ENCODE measurements at places on chromosomes 7 and 10.

DNA sequence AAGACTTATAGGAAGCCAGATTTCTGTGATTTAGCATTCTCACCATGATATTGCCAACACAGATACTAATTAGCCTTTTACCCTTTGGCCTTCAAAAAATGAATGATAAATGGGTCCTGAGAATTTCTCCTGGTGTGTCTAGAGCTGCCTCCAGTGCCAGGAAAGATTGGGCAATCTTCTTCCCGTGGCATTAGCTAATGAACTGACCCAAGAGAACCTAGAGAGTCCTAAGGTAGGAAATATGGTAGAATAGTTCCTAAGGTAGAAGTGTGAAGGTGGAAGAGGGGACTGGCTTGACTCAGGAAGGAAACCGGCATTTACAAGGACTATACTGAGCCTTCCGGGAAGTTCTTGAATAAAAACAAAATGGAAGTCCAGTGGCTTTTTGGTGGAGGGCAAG is 133.1 kb downstream of the GFRA1 start:
- DNase-seq = no peak

DNA sequence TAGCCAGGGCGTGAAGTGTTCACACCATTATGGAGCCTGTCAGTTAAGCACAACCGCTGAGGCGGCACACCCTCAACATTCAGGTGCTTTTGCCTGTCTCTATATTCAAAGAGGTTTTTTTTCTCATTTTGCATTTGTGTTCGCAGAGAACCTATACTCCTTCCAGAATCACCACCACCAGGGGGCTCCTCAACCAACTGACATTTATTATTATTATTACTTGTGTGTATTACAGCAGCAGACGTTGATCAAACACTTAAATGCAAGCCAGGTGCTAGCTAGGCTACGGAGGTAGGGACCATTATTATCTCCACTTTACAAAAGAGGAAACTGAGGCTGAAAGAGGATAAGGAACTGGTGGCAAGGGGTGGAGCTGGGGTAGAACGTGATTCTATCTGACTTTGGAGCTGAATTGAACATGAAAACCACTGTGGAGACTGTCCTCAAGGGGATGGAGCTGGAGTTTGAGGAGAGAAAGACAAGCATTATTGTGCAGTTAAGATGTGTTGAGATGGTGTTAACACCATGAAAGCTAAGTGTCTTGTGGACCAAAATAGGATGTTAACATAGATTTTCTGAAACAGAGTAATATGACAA is 133.8 kb upstream of the PLXNA4 start:
- no peak for DNase-seq

GRCh38 chr10:32882076-32882475 is 76.0 kb downstream of the ITGB1 start:
- DNase-seq = no peak

- no peak for DNase-seq
These were observed 159.5 kb upstream of the RHEB start for GRCh38 chr7:151679071-151679708.

DNA sequence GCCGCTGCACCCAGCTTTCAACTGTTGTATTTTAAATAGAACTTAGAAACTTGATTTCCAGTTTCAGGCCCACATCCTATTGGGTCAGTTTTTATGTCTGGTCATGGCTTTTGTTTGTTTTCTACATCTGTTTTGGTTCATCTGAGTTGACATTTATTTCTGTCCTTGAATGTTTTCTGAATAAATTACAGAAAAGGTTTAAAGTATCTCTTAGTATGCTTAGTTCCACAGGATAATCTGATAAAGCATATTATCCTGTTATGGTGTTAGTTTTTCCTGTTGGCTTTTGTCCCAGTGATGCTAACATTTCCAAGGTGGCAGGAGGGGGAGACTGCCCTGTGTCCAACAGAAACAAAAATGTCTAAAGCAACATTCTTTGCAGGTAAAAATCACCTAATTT is 733.2 kb downstream of the INHBA start:
- no peak for DNase-seq

DNA sequence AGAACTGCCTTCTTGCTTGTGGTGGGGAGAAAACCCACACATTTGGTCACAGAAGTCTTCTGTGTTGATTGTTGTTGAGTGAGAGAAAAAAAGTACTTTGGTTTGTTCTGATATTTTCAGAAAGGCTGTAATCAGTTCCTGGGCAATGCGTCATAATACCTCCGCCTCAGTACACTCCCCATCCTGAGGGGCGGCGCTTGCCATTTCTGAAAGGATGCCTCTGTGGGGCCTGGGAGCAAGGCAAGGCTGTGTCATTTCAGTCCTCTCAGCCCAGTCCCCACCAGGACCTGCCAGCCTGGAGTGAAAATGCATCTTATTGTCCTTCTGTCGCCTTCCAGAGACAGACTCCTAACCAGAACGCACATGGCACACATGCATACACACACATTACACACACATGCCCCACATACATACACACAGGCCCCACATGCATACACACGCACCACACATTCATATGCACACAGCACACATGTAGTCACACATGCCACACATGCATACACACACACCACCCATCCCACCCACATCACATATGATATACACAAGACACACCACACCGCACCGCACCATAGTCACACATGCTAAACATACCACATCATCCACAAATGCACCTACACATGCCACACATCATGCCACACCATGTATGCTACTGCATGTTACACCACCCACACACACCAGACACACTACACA is 90.0 kb downstream of the CXCL12 start:
- DNase-seq = no peak

DNA sequence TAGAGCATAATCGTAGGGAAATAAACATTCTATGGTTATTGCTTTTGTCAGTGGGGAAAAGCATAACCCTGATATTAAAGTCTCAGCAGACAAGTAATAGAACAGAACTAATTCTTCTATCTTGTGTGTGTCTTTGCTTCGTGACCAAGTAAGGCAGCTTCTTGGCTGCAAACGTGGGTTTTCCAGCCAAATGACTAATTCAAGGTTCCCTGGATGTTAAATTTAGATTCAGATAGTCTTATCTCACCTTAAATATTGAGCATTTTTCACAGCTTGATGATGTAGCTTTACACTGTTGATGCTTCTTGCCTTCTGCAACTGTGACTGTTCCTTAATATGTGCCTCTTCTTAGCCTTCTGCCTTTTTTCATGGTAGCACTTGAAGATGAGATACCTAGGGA is 113.0 kb downstream of the EXOC4 start:
- DNase-seq = no peak

- DNase-seq = no peak
These were observed 4.8 kb downstream of the NHLRC2 start for GRCh38 chr10:113859261-113859660.

- no peak for DNase-seq
These were observed 233.3 kb upstream of the NFE2L3 start for GRCh38 chr7:25918731-25919130.

- DNase-seq = no peak
These were observed 8.5 kb downstream of the OR2A7 start for GRCh38 chr7:144256112-144256511.

GRCh38 chr10:96960872-96961271 is 128.8 kb downstream of the LCOR start:
- no peak for DNase-seq

DNA sequence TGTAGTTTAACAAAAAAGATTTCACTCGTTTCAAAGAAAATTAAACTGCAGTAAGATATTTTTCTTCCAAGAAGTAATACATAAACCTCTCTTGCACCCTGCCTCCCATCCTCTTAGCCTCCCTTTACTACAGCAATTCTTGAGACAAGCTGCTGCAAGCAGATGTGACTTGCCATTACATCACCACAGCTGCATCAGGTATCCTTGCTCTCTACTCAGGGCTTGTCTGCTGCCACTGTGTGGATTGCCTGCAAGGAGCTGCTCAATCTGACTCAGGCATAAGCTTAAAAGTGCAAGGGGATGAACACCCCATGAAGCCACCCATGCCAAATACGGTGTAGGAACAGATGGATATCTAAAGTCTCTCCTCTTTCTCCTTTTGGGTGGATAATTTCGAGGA is 609.9 kb downstream of the DNAJB9 start:
- DNase-seq = no peak

DNA sequence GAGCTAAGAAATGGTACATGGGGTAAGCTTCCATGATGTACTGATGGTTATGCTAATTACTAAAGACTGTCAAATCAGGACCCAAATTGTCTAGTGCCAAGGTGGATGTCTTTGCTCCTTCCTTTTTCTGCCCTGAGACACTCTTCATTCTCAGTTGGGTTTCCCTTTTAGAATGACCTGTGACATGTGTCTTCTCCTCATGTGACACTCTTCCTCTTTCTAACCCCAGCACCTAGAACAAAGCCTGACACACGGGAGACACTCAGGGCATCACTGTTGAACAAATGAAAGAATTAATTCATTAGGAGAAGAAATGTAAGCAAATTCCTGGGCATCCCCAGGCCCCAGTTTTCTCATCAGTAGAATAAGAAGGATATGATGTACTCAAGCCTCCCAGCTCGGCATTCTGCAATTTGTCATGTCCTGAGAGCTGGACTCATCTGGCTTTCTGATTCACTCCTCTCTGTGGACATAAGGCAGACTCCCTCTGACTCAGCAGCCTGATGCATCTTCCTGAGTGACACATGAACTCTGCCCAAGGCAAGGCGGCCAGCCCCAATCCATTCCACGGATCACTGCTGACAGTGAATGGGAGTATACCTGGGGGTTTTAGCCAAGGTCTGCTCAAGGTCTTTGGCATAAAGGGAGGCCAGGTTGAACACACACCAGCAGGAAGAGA is 473.8 kb downstream of the KCNMA1 start:
- peak; percentile 28 for DNase-seq

GRCh38 chr10:116765648-116766081 is 23.3 kb upstream of the HSPA12A start:
- no peak for DNase-seq

DNA sequence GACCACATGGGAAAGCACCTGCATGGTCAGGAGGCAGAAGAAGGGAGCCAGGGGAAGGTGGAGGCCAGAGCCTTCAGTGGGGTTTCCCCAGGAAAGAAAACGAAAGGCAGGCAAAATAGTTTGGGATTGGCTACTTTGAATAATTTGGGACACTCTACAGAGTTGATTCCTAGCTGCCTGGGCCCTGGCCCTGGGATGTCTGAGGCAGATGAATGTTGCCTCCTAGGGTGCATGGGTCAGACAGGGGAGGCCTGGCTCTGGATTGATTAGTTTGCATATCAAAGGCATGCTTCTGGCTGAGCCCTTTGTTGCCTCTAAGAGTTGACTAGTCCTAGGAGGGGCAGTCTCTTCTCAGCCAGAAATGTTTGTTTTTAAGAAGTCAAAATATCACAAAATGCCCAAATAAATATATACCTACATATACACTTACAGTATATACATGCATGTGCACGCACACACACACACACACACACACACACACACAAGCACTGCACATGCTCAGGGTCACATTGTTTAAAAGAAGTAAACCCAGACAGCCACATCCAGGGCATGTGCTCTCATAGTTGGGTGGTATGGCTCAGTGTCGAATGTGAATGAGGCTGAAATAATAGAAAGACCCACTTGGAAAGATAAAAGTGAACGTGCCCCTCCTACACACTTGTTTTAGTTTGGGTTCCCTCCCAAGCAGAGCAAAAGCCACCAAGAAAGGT is 184.2 kb downstream of the GPAM start:
- DNase-seq = no peak

GRCh38 chr7:32761451-32762205 is 129.9 kb downstream of the KBTBD2 start:
- peak; percentile 10 for DNase-seq

GRCh38 chr7:85074016-85074415 is 112.8 kb downstream of the SEMA3D start:
- DNase-seq = no peak

- DNase-seq = no peak
These were observed 445.2 kb upstream of the FZD8 start for GRCh38 chr10:36087006-36088005.

- no peak for DNase-seq
These were observed 28.2 kb downstream of the MTERF1 start for GRCh38 chr7:91852263-91852741.

GRCh38 chr7:19698331-19698730 is 10.5 kb downstream of the POLR1F start:
- DNase-seq = no peak

DNA sequence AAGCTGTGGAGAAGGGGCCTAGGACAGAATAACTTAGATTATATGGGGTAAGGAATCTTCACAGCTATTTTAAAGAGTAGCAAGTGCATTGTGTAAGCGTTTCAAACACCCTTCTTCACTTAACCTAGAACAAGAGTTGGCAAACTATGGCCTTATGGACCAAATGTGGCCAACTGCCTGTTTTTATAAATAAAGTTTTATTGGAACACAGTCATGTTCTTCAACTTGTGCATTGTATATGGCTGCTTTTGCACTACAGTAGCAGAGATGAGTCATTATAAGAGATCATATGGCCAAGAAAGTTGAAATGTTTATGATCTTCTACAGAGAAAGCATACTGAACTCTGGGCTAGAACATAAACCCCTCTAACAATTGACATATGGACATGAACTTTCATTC is 187.8 kb downstream of the ETV1 start:
- DNase-seq = no peak

DNA sequence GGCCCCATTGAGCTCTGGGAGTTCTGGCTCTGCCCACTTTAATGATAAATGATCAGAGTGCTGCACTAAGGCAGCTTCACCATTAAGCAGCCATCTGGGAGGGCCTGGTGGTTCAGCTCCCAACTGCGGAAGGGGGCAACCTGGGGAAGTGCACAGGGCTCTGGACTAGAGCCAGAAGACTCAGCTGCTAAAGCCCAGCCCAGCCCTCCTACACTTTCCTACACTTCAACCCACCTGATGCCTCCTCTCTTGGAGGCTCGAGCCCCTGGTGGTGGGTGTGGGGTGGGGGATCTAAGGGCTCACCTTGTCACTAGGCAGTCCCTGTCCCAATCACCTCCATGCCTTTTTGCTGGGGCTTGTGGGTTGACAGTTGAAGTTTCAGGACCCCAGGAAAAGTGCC is 60.6 kb upstream of the ANTXRL start:
- DNase-seq = no peak

DNA sequence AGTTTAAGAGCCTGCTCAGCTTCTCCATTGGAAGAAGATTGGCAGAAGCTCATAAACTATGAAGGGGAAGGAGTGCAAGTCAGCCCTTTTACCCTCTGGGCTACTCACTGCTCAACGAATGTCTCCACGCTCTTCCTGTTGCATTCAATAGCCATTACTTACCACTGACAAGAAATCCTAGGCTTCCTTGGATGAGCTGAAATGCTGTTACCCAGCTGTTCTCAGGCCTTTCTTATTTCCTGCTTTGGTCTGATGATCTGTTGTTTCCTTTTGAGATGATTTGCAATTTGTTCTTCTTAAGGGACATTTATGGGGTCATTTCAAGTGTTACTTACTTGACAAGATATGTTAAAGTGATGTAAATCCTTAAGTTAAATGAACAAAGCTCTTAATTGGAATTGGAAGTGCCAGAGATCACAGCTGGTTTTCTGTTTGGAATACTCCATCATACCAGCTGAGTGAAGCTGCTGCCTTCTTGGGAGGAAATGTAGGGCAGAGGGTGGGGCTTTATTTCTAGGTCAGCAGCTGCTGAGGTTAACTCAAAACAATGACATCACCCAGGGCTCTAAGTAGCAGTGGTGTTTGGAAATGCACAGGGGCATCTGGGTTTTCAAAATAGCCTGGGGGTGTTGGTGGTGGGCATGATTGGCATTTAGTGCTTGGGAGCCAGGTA is 170.0 kb downstream of the PRKCQ start:
- no peak for DNase-seq

GRCh38 chr7:98879979-98880315 is 1.6 kb downstream of the TRRAP start:
- no peak for DNase-seq

GRCh38 chr10:112768121-112768520 is 181.9 kb upstream of the TCF7L2 start:
- DNase-seq = no peak

All from nephron progenitor cell (in vitro differentiated cells).